Stimulated activated memory B cell treated with anti-CD40 and anti-IgM and Interleukin-4, amounts not matched to agents 10 μg/mL and 1 μg/mL and 100 μg/mL, for 72 hours (primary cell): ENCODE measurements at places on chromosomes 12 and 14.
A peak's percentile ranks its signal among the peaks of the same experiment; 100 is the strongest.

GRCh38 chr12:67449591-67450052 is 180.5 kb downstream of the CAND1 start:
- peak; percentile 88 for ATAC-seq

DNA sequence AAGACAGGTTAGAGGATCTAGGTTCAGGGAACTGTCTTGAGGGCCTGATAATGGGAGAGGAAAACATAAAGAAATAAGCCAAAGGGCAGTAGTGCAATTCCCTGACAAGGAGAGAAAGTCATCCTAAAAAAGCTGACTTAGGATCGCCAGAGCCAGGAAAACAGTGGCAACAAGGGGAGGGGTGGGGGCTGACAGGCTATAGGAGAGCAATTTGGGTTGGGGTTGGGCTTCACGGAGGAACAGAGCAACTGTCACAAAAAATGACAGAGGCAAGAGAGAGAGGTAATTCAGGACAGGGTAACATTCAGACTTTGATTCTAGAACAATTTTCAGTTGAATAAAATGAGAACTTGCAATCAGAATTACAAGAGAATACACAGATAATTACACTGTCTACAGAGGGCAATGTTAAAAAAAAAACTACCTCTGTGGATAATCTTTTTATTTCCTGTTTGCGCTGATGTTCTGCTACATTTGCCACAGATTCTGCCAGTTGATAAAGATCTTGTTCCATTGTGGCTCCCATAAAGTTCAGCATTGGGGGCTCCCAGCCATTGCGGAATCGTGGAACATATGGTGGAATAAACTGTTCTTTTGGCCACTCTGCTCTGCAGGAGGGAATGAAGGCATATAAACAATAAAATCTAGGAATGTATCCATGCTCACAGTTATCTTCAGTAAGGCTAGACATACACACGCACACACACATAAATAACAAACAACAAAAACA is 138.6 kb downstream of the EPS8 start:
- ATAC-seq: no peak

DNA sequence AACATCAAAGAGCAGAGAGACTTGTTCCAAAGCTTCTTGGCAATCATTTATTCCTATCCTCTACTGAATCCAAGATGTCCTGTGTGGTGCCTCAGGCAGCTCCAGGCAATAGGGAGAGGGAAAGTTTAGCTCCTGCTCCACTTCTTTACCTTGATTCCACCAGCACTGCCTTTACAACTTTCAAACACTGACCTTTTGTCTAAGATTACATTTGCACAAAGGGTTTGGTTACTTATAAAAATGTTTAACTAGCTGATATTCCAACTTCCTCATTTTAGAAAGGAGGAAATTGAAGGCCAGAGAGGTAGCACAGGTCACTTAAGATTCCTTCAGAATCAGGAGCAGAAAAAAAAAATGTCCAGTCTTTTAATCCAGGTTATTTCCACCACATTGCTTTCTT is 192.7 kb downstream of the BTG1 start:
- no peak for ATAC-seq

GRCh38 chr14:104599446-104599845 is 5.1 kb downstream of the TMEM179 start:
- ATAC-seq: no peak

GRCh38 chr12:117402363-117402762 is 40.9 kb upstream of the NOS1 start:
- no peak for ATAC-seq

DNA sequence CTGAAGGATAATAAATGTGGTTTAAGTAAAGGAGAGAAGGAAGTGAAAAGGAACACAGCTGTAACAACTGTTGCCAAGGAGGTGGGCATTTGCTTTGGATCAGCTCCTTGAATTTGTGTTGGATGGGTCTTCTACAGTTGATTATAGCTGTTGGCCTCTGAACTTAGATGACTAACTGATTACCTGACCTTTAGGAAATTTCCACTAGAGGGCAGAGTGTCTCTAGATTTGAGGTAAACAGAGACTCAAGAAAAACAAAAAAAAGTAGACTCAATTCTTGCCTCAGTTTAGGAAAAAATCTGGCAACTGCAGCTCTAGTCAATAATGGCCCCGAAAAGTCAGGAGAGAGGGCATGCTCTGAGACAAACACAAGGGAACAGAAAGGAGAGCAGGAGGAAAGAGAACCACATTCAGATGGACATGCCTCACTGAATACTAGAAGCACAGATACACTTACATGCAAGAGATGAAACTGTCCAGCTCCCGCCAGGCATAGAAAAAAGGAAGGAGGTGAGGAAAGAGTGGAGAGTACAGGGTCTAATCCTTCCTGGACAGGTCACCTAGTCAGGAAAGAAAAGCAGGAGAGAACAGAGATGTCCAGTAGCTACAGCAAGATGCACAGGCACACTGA is 20.6 kb downstream of the COX14 start:
- no peak for ATAC-seq
